Stimulated activated naive CD4-positive, alpha-beta T cell treated with Interleukin-2 at 50 U/mL for 16 hours (primary cell): ENCODE measurements at places on chromosomes 16 and 17.

- no peak for DNase-seq
These were observed 3.9 kb downstream of the SMIM5 start for GRCh38 chr17:75637143-75637538.

- no peak for DNase-seq
These were observed 42.9 kb upstream of the NFAT5 start for GRCh38 chr16:69522732-69523404.

DNA sequence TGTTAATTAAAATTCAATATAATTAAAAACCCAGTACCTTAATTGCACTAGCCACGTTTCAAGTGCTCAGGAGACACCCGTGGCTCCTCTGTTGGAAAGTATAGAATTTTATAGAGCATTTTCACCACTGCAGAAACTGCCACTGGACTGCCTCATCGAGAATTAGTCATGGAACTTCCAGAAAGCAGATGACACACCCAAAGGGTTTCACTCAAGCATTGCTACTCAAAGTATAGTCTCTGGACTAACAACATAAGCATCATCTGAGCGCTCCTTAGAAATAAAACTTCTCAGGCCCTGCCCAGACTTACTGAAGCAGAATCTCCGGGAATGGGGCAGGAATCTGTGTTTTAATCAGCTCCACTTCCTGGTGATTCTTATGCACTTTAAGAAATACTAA, 63.5 kb upstream of the GPR139 start:
- DNase-seq, result no peak

DNA sequence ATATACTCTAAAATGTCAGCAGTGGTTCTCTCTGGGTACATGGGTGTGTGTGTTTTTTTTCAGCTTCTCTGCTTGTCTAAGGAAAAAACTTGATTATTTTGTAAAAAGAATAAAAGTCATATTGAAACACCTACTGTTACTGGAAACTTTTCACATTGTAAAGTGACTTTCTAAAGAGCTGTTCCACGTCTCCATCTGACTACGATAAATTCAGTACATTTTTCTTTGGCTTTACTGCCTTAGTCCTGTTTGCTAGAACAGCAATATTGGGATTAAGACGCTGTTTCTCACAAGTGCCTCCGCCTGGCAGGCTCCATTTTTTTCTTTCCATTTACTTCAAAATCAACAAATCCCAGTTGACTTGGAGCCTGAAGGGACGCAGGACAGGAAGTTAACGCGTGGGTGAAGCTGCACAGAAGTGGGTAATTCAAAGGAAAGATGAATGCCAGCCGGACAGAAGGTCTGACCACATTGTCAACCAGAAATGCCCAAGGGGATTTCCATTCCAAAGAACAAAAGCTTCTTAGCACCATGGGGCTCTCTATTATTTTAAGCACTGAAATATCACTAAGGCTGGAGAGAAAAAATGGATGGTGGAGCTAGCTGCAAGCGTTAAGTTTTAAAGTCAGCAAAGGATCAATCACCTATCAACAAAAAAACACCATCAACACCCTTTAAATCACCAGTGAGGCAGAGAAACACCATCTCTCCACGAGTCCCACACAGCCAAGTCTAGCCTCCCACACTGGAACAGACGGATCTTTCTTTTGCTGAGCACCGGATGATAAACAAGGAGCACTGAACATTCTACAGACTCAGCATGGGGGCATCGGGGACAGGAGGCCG, 8.4 kb downstream of the GLOD4 start:
- no peak for DNase-seq
